Activated T-cell treated with anti-CD3 and anti-CD28 coated beads for 48 hours (primary cell): ENCODE measurements at places on chromosomes 13 and 19.

GRCh38 chr13:52944697-52945096 lies 83.9 kb upstream of the OLFM4 start:
- no peak for DNase-seq

- no peak for DNase-seq
These were observed 41.9 kb downstream of the ADPRHL1 start for GRCh38 chr13:113411216-113412023.

GRCh38 chr19:23312515-23312914 lies 62.3 kb upstream of the ZNF724 start:
- no peak for DNase-seq

DNA sequence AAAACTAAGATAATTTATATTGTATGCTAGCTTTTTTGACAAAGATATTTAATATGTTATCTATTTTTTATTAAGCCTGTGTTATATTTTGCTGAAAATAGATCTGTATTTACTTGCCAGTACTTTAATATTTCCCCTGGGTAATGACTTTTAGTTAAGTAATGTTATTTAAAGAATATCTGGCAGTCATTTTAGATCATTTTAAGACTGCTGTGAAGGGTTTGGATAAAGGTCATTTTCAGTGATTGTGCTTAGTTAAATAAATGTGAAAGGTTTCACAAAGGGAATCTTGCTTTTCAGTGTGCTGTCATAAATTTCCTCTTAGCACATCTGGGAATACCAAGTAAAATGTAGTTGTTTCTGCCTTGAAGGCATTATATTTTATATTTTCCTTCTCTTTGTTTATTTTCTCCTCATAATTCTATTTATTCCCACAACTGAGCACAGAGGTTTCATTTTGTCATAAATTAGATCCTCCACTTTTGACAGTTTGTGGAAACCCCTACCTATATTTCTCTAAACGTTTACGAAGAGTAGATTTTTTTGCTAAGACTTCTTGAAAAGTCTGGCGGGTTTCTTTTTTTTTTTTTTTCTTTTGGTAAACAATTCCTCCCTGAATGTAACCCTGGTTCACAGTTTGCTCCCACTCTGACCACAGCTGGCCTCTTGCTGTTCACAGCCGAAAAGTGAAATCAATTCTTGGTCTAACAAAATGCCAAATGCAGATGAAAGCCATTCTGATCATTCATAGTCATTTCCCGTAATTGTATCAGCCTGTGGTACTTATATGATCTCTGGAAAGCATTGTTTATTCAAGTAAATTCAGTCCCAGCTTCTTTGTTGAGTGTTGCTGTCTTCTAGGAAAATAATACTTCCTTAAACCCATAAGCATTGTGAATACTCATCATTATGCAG lies 87.8 kb downstream of the MAB21L1 start:
- DNase-seq, result no peak

DNA sequence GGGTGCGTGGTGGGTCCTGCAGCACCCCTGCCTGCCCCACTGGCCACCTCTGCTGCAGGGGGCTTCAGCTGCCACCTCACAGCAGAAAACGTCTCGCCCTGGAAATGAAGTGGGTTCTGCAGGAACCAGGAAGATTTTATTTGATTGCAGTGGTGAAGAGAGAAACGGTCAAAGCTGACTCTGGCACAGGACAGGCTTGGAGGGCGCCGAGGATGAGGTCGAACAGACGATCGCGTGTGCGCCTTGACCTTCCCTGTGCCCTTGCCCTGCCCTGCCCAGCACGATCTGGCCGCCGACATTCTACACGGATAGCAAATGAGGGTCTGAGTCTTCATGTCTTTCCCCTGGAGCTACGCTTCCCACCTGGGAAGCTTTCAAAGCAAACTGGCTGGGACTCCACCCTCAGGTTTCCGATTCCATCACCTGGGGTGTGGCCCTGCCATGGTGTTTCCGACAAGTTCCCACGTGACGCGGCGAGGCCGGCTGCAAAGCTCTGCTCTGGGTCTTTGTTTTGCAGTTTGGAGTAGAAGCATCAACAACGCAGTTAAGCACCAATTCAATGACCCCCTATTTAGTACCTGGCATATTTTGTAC lies 50.3 kb upstream of the TUBGCP3 start:
- no peak for DNase-seq

DNA sequence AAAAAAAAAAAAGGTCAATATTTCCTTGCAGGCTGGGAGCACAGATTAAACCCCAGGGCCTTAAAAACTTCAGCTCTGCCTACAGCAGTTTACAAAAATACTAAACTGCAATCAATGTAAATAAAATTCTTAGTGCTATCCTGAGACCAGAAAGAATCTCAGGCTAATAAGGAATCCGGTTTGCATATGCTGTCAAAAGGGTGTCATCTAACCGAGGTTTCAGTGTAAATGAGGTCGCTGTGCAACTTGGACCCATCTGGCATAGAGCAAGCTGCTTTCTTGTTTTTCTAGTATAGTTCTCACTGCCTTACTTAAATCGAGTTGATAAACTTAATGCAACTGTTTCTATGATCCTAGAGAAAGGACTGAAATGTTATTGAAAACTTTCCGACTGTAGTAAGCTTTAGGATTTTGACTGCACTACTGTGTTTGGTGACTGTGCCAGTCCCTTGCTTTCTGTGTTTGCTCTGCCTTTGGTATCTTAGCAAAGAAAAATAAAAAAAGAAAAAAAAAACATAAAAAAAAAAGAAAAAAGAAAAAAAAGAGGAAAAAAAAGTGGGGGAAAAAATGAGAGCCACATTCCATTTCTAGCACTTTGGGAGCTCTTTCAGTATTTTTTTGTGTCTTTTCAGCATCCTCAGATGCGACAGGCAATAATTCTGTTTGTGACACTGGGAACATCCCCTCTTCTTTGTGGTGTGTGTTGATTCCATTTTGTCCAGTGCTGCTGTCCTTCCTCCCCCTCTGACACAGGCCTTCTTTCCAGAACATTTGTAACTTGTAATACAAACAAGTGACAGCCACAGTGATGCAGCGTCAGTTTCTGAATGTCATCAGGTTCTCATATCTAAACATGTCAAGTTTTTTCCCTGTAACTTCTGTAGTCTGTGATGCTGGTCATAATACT lies 340.5 kb downstream of the ZNF536 start:
- no peak for DNase-seq
